Chondrocyte (in vitro differentiated cells): ENCODE measurements at places on chromosomes 3 and 15.

GRCh38 chr3:9500108-9501050 lies 53.2 kb downstream of the LHFPL4 start:
- no peak for DNase-seq

- no peak for DNase-seq
Measured at GRCh38 chr3:107561980-107562379, 39.2 kb downstream of the BBX start.

- DNase-seq = no peak
Measured at GRCh38 chr3:100261485-100261903, 702 bp downstream of the TBC1D23 start.

- no peak for DNase-seq
Measured at GRCh38 chr15:44788748-44789147, 52.4 kb downstream of the TRIM69 start.

GRCh38 chr3:178172121-178172520 lies 364.1 kb upstream of the KCNMB2 start:
- DNase-seq = no peak

DNA sequence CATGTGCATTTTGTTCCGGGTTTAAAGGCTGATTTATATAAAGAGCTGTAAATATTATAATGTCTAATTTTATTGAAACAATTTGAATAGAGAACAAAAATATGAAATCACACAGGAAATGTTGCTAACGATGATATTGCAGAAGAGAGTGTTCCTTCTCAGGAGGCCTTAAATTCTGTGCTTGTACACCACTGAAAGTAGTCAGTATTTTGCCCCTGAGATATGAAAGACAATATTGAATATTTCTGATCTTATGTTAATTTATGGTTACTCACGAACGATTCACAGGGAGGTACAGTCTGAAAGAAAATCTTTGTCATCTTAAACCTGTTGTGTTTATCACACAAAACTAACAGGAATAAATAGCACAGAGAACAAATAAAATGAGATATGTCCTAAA lies 213.2 kb upstream of the PLSCR5 start:
- DNase-seq = no peak

GRCh38 chr3:26460985-26461384 lies 161.6 kb upstream of the LRRC3B start:
- DNase-seq = no peak

GRCh38 chr15:57035664-57036063 lies 117.2 kb downstream of the TCF12 start:
- no peak for DNase-seq

GRCh38 chr3:172125053-172125452 lies 85.7 kb downstream of the FNDC3B start:
- DNase-seq = no peak

DNA sequence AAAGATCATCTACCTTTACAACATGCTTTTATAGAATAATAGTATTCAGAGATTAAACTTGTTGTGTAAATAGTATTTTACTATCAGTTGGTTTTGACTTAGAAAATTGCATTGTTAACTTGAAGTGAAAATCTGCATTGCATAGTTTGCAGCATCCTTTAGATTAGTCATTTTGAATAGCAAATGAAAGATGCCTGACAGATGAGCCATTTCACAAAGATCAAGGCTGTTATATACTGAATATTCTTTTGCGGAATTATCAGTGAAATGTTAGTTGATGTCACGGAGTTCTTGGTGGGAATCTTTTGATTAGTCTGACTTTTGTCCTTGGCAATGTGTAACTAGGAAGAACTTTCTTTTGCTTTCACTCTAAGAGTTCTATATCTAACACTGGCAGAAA lies 24.5 kb downstream of the RSRC1 start:
- no peak for DNase-seq

GRCh38 chr3:134976948-134977347 lies 181.9 kb downstream of the EPHB1 start:
- DNase-seq = no peak

- DNase-seq = peak; percentile 72
Measured at GRCh38 chr3:126552688-126553283, 5.9 kb downstream of the C3orf22 start.

DNA sequence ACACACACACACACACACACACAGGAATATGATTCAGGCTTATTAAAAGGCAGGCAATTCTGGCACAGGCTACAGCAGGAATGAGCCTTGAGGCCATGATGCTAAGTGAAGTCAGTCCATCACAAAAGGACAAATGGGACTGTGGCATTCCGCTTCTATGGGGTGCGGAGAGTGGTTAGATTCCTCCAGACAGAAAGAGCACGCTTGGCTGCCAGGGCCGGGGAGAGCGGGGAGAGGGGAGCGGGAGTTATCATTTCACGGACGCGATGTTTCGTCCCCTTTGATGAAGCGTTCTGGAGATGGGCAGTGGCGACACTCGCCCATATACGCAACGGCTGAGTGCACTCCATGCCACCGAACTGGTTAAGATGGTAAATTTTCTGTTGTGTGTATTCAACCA lies 58.5 kb upstream of the FAM174B start:
- no peak for DNase-seq

DNA sequence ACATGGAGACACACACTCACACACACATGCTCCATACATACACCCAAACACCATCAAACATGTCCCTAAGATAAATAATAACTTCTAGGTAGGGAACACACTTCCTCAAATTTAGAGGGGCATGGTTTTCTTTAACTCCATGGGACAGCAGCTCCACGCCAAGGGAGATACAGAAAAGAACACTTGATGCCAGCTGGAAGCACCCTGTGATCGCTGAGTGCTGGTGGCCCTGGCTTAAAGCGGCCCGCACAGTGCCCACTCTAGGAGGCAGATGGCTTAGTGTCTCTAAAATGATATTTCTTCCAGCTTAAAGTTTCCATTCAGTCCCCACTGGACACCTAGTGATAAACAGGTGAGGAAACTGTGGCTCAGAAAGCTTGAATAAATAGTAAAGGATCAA lies 232.9 kb downstream of the UACA start:
- no peak for DNase-seq

DNA sequence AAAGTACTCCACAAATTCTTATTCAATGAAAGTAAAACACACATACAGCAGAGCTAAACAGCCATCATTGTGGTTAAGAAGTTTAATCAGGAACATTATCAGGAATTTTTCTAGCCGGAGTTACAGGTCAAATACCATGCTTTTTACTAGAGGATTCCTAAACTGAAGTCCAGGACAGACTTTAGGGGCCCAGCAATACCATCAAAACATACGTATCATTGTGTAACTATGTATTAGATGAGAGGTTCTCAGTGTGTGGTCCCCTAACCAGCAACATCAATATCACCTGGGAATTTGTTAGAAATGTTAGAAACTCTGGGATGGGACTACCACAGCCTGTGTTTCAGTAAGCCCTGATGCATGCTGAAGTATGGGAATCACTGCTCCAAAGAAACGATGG lies 404.2 kb upstream of the IL12A start:
- DNase-seq = no peak

- no peak for DNase-seq
Measured at GRCh38 chr3:134236505-134237170, 14.0 kb downstream of the RYK start.

DNA sequence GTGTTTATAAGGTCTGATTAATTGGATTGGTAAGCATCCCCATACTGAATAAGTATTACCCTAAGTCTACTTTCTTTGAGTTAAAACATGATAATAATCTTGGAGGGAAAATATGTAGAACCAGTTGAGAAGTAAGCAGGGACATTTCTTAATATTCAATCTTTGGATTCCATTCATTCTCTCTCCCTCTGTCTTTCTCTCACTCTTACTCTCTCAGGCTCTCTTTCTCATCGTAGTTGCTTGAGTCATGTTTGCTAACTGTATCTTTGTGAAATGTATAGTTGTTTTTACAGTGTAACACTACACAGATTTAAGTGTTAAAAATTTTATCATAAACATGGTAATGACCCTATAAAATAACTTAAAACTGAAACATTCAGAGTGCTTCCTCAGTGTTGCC lies 163.8 kb downstream of the RSRC1 start:
- DNase-seq = no peak

DNA sequence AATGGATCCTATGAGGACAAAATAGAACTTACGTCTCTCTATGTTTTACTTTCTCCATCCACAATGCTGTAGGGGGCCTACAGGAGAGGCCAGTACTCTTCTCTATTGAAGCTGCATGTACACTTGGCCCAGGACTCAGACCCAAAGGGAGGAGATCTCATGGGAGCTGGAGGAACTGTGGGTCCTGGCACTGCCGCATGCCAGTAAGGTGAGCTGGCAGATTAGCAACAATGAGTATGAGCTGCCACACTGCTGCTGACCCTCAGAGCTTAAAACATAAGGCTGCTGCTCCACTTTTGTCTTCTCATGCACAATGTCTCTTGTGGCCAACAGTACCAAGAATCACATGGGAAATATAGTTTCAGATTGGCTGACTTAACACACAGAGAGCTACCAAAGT lies 57.8 kb upstream of the TBC1D5 start:
- no peak for DNase-seq

DNA sequence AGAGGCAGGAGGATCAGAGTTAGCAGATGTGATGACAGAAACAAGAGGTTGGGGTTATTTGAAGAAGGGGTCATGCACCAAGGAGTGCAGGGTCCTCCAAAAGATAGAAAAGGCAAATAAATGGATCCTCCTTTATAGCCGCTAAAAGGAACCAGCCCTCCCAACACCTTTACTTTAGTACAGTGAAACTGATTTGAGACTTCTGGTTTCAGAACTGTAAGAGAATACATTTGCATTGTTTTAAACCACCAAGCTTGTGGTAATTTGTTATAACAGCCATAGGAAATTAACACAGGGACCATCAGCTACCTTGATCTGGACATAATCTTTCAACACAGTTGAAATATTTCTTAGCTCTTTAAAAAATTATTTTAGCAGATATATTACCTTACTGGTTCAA lies 166.6 kb downstream of the TIGIT start:
- no peak for DNase-seq

- DNase-seq = no peak
Measured at GRCh38 chr3:184783319-184783718, 28.6 kb upstream of the VPS8 start.

DNA sequence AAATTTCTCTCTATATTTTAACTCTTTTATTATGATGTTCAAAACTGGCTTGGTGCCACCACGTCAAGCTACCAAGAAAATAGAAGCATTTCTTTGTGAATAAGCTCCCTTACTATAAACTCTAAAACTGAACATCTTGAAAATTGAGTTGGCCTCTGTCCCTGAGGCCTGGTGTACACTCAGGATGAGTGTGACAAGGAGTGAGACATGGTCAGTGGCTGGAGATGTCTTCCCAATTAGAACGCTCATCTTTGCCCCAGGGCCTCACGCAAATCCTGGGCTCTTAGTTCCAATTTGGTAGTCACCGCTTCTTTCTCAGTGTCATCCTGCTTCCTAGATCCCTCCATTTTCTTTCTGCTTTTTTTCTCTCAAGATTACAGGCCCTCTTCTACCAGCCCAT lies 26.2 kb downstream of the SLC2A2 start:
- no peak for DNase-seq

- no peak for DNase-seq
Measured at GRCh38 chr15:33188641-33189257, 5.8 kb downstream of the FMN1 start.

- peak; percentile 100 for DNase-seq
Measured at GRCh38 chr15:20340931-20341661, 200.5 kb downstream of the GOLGA6L6 start.

DNA sequence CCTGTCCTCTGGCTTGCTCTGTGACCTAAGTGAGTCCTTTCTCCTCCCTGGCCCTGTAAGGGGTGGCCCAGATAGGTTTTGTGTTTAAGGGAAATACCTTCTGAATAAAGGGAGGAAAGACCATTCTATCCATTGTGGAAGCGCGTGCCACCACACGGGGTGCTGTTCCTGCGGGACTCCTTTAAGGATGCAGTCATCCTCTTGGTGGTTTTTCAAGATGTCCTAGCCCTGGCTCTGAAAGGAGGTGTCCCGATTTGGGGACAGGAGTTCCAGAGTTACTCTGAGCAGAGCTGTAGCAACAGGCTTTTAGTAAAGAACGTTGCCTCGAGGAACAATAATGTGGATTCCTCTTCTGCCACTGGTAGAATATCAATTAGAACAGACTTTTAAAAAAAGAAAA lies 9.6 kb downstream of the SLC6A6 start:
- DNase-seq = no peak

- DNase-seq = no peak
Measured at GRCh38 chr3:15538345-15538744, 16.8 kb upstream of the COLQ start.

- DNase-seq = no peak
Measured at GRCh38 chr3:192090586-192090985, 629.6 kb downstream of the PYDC2 start.

- no peak for DNase-seq
Measured at GRCh38 chr3:41369838-41370237, 170.5 kb downstream of the CTNNB1 start.

- no peak for DNase-seq
Measured at GRCh38 chr3:133746712-133747066, 496 bp downstream of the TF start.

DNA sequence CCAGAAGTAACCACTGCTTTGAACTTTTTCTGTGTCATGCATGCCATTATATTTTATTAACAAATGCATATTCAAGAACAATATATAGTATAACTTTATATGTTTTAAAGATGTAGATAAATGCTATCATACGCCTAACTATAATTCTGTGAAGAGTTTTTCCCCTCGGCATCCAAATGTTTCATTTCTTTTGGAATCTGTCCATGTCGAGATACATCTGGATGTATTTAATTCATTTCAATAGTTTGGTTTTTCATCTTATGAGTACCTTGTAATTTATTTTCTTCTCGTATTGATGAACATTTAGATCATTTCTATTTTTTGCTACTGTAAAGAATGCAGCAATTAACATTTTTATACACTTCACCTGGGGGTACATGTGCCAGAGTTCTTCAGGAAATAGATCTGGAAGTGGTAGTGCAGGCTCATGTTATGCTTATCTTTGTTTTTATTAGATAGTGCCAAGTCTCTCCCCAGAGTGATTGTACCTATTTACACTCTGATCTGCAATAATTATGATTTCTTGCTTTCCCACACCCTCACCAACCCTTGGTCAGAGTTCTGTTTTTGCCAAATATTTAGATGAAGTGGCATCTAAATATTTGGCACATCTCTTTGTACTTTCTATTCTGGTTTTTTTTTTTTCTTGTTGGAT lies 29.7 kb downstream of the USP13 start:
- DNase-seq = no peak

- no peak for DNase-seq
Measured at GRCh38 chr15:66881173-66881905, 179.3 kb downstream of the SMAD6 start.

DNA sequence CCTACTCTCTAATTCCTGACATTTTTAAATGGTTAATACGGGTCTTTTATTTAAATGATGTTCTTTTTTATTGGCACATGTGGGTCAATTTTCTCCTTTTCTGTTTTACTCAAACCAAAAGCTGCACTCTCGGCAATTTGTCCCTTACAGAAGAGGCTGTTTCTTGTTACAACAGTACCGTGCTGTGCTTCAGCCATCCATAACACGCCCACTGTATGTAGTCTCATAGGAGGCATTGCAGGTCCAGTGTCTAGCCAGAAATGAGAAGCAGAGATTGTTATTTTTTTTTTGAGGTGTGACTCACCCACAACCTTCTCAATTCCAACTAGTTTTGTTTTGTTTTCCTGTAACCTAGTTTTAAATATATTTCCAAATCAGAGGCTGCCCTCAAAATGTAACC lies 164.6 kb downstream of the GMNC start:
- no peak for DNase-seq
